ENCODE measurements at places on chromosomes 5 and 9.
A peak's percentile ranks its signal among the peaks of the same experiment; 100 is the strongest.

GRCh38 chr5:80231693-80232092 lies 24.2 kb downstream of the SERINC5 start:
- DNase-seq, result no peak

DNA sequence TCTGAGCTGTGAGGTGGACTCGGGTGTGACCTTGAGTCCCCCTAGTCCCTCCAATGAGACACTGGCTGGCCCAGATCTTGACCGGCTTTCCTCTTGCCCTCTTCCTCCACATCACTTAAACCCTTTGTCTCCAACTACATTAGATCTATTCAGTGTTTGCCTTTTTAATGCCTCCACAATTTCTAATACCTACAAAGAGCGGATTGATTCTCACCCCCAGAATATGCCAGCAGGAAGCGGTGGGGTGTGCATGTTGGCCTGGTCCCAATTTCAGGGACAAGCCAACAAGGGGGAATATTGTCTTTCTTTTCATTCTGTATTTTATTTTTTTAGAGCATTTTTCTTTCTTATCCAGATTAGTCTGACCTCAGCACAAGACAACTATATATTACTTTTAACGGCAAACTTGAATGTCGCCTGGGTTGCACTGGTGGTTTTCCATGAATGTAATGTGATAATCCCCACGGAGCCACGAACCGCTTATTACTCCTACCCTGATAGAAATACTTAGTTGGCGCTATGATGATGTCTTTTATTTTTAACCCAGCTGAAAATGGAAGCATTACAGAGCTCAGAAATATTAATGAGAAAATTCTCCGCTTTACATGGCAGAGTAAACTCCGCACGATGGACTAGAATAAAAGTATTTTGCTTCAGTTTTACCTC lies 68.5 kb upstream of the MYO10 start:
- no peak for DNase-seq

DNA sequence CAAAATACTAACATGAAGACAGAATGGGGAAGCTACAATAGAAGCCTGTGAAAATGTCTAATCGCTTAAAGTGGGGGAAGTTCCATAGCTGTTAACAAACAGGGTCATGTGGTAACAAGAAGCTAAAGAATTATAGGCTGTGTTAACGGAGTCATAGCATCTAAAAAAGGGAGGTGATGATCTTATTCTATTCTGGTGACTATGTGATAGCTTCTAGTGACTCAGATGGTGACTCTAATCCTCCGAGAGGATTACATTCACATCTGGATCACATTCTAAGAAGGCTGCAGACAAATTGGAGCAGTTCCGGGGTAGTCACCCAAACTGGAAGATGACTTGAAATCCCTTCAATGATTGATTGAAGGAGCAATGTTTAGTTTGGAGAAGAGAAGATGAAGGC lies 142.1 kb downstream of the LIFR start:
- DNase-seq, result no peak

- DNase-seq, result no peak
Measured at GRCh38 chr5:146785065-146785464, 93.5 kb downstream of the PPP2R2B start.

- no peak for DNase-seq
Measured at GRCh38 chr5:155936520-155937406, 390.2 kb upstream of the SGCD start.

DNA sequence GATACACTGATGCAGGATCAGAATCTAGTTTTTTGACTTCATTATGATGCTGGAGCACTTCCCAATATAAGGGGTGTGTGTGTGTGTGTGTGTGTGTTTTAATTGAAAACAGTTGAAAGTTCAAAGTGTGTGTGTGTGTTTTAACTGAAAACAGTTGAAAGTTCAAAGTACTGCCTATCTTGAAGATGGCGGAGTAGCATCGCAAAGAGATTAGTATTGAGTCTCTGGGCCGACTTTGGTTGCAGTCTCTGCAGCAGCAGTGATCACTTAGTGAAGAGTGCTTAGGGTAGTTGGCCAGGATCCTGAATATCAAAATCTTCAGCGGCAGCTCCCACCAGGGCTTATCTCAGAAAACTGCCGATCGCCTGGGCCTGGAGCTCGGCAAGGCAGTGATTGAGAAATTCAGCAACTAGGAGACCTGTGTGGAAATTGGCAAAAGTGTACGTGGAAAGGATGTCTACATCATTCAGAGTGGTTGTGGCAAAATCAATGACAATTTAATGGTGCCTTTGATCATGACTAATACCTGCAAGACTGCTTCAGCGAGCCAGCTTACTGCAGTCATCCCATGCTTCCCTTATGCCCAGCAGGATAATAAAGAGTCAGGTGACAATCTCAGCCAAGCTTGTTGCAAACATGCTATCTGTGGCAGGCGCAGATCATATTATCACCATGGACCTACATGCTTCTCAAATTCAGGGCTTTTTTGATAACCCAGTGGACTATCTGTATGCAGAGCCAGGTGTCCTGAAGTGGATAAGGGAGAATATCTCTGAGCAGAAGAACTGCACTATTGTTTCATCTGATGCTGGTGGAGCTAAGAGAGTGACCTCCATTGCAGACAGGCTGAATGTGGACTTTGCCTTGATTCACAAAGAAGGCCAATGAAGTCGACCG lies 7.3 kb upstream of the SCAI start:
- DNase-seq, result no peak

DNA sequence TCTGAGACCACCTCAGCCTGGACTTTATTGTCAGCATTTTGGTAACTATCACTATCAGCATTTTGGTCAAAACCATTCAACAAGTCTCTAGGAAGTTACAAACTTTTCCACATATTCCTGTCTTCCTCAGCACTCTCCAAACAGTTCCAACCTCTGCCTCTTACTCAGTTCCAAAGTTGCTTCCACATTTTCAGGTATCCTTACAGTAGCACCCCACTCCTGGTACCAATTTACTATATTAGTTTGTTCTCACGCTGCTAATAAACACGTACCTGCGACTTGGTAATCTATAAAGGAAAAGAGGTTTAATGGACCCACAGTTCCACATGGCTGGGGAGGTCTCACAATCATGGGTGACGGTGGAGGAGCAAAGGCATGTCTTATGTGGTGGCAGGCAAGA lies 551.3 kb downstream of the DMRTA1 start:
- DNase-seq, result no peak

- DNase-seq, result peak; percentile 64
Measured at GRCh38 chr9:130445268-130445983, 665 bp downstream of the ASS1 start.

- no peak for DNase-seq
Measured at GRCh38 chr5:93275376-93275775, 305.6 kb downstream of the NR2F1-AS1 start.

DNA sequence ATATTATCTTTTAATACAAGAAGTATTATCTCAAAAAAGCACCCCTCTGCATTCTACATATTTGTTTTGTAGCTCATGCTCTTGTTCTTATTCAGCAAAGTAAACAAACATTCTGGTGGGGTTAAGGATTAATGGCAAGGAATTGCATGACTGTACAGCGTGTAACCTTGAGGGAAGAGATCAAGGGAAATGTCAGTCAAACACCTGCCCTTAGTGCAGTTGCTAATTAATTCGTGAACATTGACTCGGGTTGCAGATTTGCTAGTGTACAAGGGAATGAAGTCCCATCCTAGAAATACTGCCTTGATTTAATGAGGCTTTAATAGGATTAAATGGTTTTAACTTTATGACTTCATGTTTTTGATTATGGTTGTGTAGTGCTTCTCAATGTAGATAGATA lies 1758.1 kb downstream of the MAT2B start:
- no peak for DNase-seq

DNA sequence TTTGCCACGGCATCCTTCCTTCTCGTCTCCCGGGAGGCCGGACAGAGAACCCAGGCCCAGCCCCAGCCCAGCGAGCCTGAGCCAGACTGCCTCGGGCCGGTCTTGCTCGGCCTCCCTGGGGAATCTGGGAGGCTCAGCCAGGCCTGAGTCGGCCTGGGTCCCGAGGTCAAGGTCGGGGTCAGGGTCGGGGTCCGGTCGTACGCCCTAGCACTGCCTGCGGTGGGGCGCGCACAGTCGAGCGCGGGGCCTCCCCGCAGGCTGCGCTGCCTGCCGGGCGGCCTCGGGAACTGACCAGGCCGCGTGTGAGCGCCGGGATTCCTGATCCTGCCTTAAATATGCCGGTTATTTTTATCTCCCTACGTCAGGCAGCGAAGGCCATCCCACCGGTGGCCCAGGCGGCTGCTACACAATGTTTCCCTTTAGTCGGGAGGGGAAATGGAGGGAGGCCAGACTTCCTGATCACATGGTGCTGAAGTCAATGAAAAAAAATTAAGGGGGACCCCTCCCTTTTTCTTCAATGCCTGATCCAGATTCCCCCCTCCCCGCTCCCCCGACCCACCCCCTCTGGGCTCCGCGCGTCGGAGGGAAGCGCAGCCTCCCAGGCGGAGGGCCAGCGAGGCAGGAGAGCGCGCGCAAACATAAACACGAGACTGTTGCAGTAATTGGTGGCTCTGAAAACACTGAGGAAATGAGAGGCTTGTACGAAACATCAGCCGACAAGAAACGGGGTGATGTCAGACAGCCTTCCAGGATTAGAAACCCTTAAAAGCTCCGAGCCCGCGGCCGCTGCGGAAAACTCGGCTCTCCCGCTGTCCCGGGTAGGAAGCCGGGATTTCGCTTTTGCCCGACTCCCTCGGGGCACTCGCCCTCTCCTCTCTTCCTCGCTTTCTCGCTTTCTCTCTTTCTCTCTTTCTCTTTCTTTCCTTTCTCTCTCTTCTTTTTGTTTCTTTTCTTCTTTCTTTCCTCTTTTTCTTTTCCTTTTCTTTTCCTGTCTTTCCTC lies 148.2 kb upstream of the KLF4 start:
- DNase-seq, result peak; percentile 89

All from spleen (tissue), 13 donors.